Esophagus mucosa (tissue), 1 donor: ENCODE measurements at places on chromosomes 5 and 9. TPM values are rescaled to one million over a fixed set of nuclear protein-coding genes. Genes with fewer than 3 reads are reported as not detected.

The PCDHGA1 gene
- 0.40 TPM for total RNA-seq

The GPR151 gene
- total RNA-seq, result not detected

The ERGIC1 gene
- 58.3 TPM for total RNA-seq

The PCDHGA10 gene
- total RNA-seq, result 5.3 TPM

The DOCK2 gene
- 2.2 TPM for total RNA-seq

The IGFBPL1 gene
- not detected for total RNA-seq

The PCDHB2 gene
- total RNA-seq, result 2.2 TPM

The ZDHHC11 gene
- 11.2 TPM for total RNA-seq

The FAM78A gene
- 0.72 TPM for total RNA-seq

The ANGPTL2 gene
- 2.1 TPM for total RNA-seq

The RNF183 gene
- 4.2 TPM for total RNA-seq

The CCDC180 gene
- 0.72 TPM for total RNA-seq

The FBLL1 gene
- total RNA-seq, result not detected

The SVEP1 gene
- total RNA-seq, result 1.2 TPM

The DBN1 gene
- total RNA-seq, result 27.2 TPM

The ANKRD55 gene
- total RNA-seq, result not detected

The AGXT2 gene
- not detected for total RNA-seq

The UCK1 gene
- 15.3 TPM for total RNA-seq

The GLDC gene
- total RNA-seq, result 28.3 TPM

The PLPPR1 gene
- 0.32 TPM for total RNA-seq

The CHSY3 gene
- total RNA-seq, result 0.28 TPM

The FPGS gene
- total RNA-seq, result 28.3 TPM

The GAPT gene
- 0.40 TPM for total RNA-seq

The SLC27A6 gene
- total RNA-seq, result 1.8 TPM

The CER1 gene
- total RNA-seq, result not detected

The LAMC3 gene
- total RNA-seq, result 0.52 TPM

The HTR4 gene
- total RNA-seq, result 0.08 TPM
